ENCODE measurements at places on chromosomes 5 and 9.

DNA sequence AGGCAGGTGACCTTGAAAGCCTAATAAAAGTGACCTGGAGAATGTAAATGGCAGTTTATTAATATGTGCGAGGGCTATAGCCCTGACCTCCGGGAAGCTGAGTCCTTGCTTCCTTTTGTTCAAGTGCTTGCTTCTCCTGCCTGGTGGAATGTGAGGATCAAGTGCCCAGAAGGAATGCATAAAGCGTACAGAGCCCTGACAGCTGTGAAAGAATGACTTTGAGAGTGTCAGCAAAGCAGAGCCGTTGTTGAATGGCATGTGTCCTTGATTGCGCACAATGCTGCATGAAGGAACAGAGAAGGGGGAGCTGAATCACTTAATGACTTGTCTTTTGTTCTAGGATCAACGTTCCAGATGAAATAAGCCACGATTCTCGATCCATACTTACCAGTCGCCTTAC, 133.0 kb downstream of the SLF1 start:
- H3K4me3 ChIP-seq: no peak overlapping the region
- H3K27me3 ChIP-seq: no peaks in the 10 kb centered on the region
- H3K4me1 ChIP-seq: no peaks in the 10 kb centered on the region

DNA sequence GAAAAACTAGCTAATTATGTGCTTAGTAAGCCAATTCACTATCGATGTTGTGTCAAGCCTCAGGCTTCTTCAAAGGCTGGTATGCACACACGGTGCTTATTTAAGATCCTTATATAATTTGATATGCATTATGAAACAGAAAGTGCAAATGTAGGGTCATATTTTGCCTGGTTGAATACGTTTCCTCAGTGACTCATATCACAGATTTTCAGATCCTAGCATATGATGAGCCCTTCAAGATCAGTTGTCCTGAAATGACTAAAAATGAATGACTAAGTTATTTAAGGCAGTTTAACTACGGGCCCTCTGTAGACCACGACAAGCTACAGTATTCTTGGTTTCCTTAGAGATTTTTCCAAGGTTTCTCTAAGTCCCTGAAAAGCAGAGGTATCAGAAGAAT, 778.3 kb downstream of the PRELID2 start:
- H3K4me3 ChIP-seq: no peak overlapping the region
- H3K27me3 ChIP-seq: no peaks in the 10 kb centered on the region
- H3K36me3 ChIP-seq: no peaks in the 10 kb centered on the region
- DNase-seq: no peak
- no peak overlapping the region for H3K27ac ChIP-seq

DNA sequence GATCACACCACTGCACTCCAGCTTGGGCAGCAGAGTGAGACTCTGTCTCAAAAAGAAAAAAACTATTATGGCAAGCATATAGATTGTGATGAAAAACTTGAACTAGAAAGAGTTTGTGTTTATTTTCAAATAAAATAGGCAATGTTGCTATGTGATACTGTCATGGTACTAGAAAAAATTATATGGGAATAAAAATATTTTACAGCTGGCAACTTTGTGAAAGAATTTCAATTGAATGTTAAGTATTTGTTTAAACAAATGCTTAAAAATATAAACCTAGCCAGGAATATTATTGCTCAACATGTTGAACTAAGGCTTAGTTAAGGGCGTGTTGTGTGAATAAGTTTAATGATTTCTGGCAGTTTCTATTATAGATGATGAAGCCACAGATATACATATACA, 31.7 kb downstream of the HSDL2 start:
- peaks cover 10% of the 10 kb centered on the region for H3K36me3 ChIP-seq
- no peaks in the 10 kb centered on the region for H3K27me3 ChIP-seq
- no peak overlapping the region for H3K27ac ChIP-seq
- H3K4me1 ChIP-seq: no peaks in the 10 kb centered on the region

- H3K27ac ChIP-seq: no peak overlapping the region
- DNase-seq: no peak
- no peaks in the 10 kb centered on the region for H3K27me3 ChIP-seq
- no peaks in the 10 kb centered on the region for H3K4me1 ChIP-seq
- no peak overlapping the region for H3K4me3 ChIP-seq
Observed at GRCh38 chr5:98540056-98540455, 233.4 kb upstream of the RGMB start.

DNA sequence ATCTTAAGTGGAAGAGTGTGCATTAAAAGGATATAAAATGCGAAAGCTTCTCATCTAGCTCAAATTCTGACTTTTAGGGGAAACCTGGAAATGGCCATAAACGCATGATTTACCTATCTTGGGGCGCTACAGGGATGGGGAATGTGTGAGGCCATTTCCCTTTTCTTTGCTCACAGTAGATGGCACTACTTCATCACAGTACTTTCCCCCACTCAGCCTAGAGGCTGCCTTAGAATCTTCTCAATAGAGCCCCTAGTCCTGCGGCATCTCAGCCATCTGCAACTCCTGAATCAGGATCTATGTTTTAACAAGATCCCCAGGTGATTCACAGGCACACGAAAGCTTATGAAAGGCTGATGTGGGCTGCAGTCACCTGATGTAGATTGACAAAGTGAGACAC, 110.8 kb downstream of the LHFPL2 start:
- no peak overlapping the region for H3K27ac ChIP-seq
- H3K4me3 ChIP-seq: no peak overlapping the region
- DNase-seq: no peak

- no peaks in the 10 kb centered on the region for H3K36me3 ChIP-seq
- no peaks in the 10 kb centered on the region for H3K27me3 ChIP-seq
- no peak overlapping the region for H3K4me3 ChIP-seq
- no peak for DNase-seq
- H3K27ac ChIP-seq: no peak overlapping the region
Observed at GRCh38 chr5:158020555-158021418, 161.8 kb upstream of the CLINT1 start.

- H3K4me3 ChIP-seq: no peak overlapping the region
- H3K27ac ChIP-seq: no peak overlapping the region
- H3K27me3 ChIP-seq: no peaks in the 10 kb centered on the region
- no peaks in the 10 kb centered on the region for H3K36me3 ChIP-seq
- DNase-seq: no peak
- peaks cover 25% of the 10 kb centered on the region for H3K4me1 ChIP-seq
Observed at GRCh38 chr5:82275216-82275664, 2.9 kb downstream of the RPS23 start.

DNA sequence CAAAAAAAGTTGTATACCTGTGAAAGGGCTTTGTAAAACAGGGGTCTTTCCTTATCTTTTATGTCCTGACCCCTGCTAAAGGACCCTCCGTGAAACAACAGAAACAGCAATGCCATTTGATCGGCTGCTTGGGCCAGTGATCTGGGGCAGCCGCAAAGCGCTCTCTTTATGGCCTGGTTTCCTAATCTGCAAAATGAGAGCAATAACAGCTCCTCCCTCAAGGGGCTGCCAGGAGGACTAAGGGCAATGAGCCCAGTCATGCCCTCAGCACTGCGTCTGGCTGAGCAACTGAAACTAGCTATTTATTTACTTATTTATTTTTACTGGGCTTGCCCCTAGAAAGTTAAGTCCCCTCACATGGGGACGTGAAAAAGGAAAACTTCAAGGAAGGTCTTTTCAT, 18.3 kb downstream of the CMBL start:
- no peak overlapping the region for H3K27ac ChIP-seq
- peaks cover 15% of the 10 kb centered on the region for H3K4me1 ChIP-seq
- no peak overlapping the region for H3K4me3 ChIP-seq

DNA sequence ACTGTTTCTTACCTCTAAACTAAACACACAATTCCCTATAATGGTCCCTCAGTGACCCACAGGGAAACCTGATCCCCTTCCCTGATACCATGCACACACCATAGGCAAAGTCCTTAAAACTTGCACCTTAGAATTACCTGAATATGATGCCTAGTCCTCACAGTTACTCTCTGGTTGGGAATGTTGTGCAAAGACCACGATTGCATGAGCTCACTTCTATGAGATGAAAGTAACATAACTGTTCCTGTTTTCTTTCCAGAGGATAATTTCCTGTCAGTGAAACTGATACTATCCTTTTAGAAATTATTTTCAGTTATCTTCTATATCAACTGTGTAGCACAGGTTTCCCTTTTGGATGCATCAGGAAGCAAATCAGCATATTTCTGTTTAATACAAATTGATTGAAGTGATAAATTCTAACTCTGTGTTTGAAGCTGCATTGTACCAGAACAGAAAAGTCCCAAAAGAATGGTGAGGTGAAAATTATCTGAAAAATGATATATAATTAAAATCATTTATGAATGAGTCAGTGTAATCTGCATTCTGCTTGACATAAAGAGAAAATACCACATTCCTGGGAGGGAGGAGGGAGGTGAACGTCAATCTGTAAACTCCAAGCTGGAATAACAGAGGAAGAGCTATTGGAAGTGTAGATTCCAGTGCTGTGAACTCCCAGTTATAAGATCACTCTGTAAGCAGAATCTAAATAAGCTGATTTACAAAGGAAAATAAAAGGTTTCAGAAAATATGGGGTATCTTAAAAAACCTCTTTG, 51.2 kb upstream of the TNFAIP8 start:
- H3K27ac ChIP-seq: no peak overlapping the region
- H3K36me3 ChIP-seq: no peaks in the 10 kb centered on the region
- no peak overlapping the region for H3K4me3 ChIP-seq
- H3K4me1 ChIP-seq: peaks cover 21% of the 10 kb centered on the region
- H3K27me3 ChIP-seq: no peaks in the 10 kb centered on the region

DNA sequence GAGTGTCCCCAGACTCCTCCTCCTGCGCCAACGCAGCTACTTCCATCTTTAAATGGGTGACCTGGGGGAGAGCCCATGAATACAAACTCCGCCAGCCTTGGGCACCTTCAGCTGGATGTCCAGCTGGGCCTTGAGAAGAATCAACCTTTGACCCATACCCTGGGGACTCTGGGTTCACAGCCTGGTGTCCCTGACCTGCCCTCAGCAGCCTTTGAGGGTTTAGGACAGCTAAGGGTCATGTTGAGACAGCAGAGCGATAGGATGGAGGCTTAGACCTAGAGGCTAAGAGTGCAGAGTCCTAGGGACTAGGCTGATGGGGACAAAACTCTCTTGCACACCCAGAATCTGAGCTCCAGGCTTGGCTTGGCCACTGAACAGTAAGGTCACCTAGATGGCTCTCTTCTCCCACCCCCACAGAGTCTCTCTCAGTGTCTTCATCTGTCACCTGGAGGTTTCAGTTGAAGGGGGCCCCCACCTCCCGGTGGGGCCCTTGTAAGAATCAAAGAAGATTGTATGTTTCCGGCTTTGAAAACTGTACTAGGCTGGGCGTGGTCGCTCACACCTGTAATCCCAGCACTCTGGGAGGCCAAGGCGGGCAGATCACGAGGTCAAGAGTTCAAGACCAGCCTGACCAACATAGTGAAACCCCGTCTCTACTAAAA, 6.7 kb upstream of the AQP3 start:
- H3K27me3 ChIP-seq: no peaks in the 10 kb centered on the region
- no peak for DNase-seq

GRCh38 chr5:108083232-108083631, 298.7 kb downstream of the FBXL17 start:
- H3K27me3 ChIP-seq: no peaks in the 10 kb centered on the region
- H3K4me1 ChIP-seq: no peaks in the 10 kb centered on the region
- DNase-seq: no peak

GRCh38 chr9:76610011-76610352, 151.0 kb downstream of the GCNT1 start:
- no peaks in the 10 kb centered on the region for H3K4me1 ChIP-seq
- no peak overlapping the region for H3K4me3 ChIP-seq
- no peaks in the 10 kb centered on the region for H3K36me3 ChIP-seq
- H3K27ac ChIP-seq: no peak overlapping the region
- no peaks in the 10 kb centered on the region for H3K27me3 ChIP-seq

- DNase-seq: no peak
- H3K36me3 ChIP-seq: no peaks in the 10 kb centered on the region
- H3K4me1 ChIP-seq: no peaks in the 10 kb centered on the region
- no peak overlapping the region for H3K4me3 ChIP-seq
- no peaks in the 10 kb centered on the region for H3K27me3 ChIP-seq
Observed at GRCh38 chr5:120942596-120943350, 478.7 kb downstream of the PRR16 start.

DNA sequence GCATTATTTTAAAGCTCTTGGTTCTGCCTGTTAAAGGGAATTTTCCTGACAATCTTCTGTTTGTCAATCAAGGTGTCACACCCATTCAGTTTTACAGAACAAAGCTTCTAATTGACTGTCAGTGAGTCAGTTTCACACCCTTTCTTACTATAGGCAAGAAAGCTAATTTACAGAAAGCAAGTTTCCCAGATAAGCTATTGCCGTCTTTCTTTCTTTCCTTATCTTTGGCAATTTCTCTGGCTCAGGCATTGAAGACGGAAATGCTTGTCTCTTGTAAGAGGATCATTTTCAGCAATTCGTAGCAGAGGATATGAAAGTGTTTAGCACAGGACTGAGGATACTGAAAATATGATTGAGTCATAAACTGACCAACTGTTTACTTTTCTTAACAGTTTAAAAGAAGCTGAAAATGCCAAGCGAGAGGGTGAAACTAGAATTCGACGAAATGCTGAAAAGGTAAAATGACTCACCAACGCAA, 27.0 kb downstream of the SPINK5 start:
- no peaks in the 10 kb centered on the region for H3K4me1 ChIP-seq
- H3K36me3 ChIP-seq: no peaks in the 10 kb centered on the region
- H3K27me3 ChIP-seq: no peaks in the 10 kb centered on the region
- H3K4me3 ChIP-seq: no peak overlapping the region

DNA sequence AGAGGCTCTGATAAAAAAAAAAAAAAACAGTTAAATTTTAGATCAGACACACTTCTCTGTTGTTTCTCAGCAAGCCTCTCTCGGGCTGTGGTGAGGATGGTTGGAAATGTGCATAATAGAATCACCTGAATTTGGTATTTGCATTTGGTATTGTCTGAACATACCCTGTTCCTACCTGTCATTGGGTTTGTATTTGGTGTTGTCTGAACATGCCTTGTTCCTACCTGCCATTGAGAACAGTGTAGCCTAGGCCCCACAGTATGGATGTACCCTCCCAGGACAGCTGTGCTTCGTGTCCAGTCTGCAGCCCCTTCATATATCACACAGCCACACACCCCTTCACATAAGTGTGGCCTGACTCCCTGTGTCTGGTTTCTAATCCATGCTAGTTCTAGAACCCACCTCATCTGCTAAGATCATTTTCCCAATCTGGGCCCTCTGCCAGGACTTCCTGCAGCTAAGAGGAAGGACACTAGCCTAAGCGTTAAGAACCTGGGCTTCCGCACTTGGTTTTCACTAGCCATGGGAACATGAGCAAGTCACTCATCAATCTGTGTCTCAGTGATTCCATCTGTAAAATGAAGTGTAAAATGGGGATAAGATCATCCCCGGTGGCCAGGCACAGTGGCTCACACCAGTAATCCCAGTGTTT, 49.2 kb downstream of the ITGA2 start:
- no peaks in the 10 kb centered on the region for H3K36me3 ChIP-seq
- peaks cover 26% of the 10 kb centered on the region for H3K4me1 ChIP-seq
- H3K27me3 ChIP-seq: no peaks in the 10 kb centered on the region
- no peak for DNase-seq

GRCh38 chr9:2745560-2746380, 28.5 kb downstream of the KCNV2 start:
- H3K4me1 ChIP-seq: no peaks in the 10 kb centered on the region
- H3K27ac ChIP-seq: no peak overlapping the region
- H3K4me3 ChIP-seq: no peak overlapping the region
- no peaks in the 10 kb centered on the region for H3K27me3 ChIP-seq
- no peak for DNase-seq

Measured in vagina (tissue), 2 donors.